Panc1 (cell line): ENCODE measurements at places on chromosomes 12 and 14. TPM values are rescaled to one million over a fixed set of nuclear protein-coding genes. Genes with fewer than 3 reads are reported as not detected.

- no peak for DNase-seq
Observed at GRCh38 chr12:111692575-111693210, 6.8 kb downstream of the ACAD10 start.

Gene MIP
- total RNA-seq, result not detected

DNA sequence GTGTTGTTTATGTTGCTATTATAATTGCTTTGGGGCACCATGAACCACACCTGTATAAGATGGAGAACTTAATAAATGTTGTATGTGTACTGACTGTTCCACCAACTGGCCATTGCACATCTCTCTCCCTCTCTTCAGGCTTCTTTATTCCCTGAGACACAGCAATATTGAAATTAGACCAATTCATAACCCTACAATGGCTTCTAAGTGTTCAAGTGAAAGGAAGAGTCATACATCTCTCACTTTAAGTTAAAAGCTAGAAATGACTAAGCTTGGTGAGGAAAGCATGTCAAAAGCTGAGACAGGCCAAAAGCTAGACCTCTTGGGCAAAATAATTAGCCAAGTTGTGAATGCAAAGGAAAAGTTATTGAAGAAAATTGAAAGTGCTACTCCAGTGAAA is 373.3 kb downstream of the RGS6 start:
- DNase-seq, result no peak

Gene C12orf50
- not detected for total RNA-seq

GRCh38 chr14:36588788-36589187 is 6.4 kb upstream of the NKX2-8 start:
- DNase-seq, result no peak

Gene KLHL33
- total RNA-seq, result not detected
